Activated CD8-positive, alpha-beta memory T cell treated with anti-CD3 and anti-CD28 coated beads for 24 hours (primary cell): ENCODE measurements at places on chromosomes 1 and 21.
A peak's percentile ranks its signal among the peaks of the same experiment; 100 is the strongest.

DNA sequence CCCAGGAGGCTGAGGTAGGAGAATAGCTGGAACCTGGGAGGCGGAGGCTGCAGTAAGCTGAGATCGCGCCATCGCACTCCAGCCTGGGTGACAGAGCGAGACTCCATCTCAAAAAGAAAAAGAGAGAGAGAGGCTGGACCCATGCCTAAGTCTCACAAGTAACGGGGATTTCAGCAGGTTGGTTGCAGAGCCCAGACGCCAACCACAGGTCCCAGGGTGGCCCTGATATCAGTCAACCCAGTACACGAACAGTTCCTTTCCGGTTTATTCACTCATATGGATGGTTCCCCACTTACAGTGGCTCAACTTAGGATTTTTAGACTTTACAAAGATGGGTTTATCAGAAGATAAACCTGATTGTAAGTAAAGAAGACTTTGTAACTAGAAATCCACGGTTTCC, 40.9 kb downstream of the CLSTN1 start:
- no peak for DNase-seq

- no peak for DNase-seq
Measured at GRCh38 chr1:5393146-5393545, 599.1 kb downstream of the NPHP4 start.

- DNase-seq: no peak
Measured at GRCh38 chr1:29920316-29920715, 684.0 kb downstream of the PTPRU start.

GRCh38 chr1:118154220-118154619, 30.8 kb downstream of the SPAG17 start:
- no peak for DNase-seq

- DNase-seq: no peak
Measured at GRCh38 chr21:41954654-41955499, 1.1 kb upstream of the C2CD2 start.

- peak; percentile 80 for DNase-seq
Measured at GRCh38 chr1:22053017-22053860, 730 bp downstream of the CDC42 start.

DNA sequence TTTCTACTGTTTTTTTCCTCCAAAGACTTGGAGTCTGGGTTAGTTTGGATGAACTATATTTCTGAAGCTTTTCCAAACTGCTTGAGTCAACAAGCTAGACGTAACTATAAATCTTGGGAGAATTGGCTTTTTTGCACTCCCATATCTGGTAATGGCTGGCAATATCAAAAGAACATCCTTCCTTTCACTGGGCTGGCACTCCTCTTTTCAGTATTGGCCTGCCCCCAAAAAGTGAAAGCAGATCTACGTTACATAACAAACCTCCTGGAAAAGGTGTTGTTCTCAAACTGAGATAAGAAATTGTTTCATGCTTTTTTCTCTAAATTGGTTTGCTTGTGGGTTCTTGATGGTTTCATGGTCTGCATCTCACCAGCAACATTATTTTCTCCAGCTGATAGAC, 499.3 kb downstream of the NEGR1 start:
- no peak for DNase-seq

DNA sequence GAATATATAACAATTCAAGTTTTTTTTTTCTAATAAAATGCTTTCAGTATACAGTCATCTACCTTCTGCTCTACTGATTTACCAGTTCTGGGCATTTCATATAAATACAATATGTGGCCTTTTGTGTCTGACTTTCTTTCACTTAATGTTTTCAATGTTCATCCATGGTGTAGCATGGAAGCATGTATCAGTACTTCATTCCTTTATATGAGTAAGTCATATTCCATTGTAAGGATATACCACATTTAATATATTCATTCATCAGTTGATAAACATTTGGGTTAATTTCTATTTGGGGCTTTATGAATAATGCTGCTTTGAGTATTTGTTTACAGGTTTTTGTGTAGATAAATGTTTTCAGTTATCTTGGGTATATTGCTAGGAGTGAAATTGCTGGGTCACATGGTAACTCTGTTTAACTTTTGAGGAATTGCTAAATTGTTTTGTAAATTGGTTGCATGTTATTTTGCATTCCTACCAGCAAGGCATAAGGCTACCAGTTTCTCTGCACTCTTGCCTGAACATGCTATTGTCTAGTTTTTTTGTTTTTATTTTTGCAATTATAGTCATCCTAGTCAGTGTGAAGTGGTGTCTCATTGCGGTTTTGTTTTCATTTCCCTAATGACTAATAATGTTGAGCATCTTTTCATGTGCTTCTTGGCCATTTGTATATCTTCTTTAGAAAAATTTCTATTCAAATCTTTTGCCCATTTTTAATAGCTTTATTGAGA, 206.1 kb downstream of the TM2D1 start:
- no peak for DNase-seq

- no peak for DNase-seq
Measured at GRCh38 chr1:43548285-43549271, 17.9 kb downstream of the PTPRF start.

DNA sequence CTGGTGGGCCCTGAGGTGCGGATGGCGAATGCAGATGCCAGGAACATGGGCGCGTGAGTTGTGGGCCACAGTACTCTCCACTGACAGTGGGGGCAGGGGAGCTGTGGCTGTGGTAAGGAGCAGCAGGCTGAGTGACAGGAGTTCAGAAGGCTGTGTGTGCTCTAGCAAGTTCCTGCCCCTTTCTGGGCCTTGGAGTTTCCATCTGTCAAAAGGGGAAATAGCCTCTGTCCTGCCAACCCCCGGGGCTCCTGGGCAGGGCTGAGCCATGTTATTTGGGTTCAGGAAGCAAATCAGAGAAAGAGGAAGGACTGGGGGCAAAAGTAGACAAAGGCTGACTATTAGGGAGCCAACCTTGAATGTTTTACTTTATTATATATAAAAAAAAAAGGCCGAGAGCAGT, 19.5 kb upstream of the MFN2 start:
- no peak for DNase-seq

DNA sequence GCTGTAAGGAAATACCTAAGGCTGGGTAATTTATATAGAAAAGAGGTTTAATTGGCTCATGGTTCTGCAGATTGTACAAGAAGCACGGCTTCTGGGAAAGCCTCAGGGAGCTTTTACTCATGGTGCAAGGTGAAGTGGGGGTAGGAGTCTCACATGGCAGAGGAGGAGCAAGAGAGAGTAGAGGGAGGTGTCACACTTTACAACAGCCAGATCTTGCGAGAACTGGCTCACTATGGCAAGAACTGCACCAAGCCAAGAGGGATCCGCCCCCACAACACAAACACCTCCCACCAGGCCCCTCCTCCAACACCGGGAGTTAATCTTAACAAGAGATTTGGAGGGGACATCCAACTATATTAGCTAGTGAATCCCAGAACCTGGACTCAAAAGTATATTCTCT, 135.4 kb upstream of the SOD1 start:
- DNase-seq: no peak

GRCh38 chr1:47627471-47628370, 189.9 kb downstream of the FOXD2 start:
- DNase-seq: no peak

GRCh38 chr1:224506141-224506814, 71.7 kb upstream of the WDR26 start:
- DNase-seq: no peak

- DNase-seq: no peak
Measured at GRCh38 chr1:183892351-183892793, 87.5 kb downstream of the RGL1 start.

- DNase-seq: no peak
Measured at GRCh38 chr1:202240956-202241355, 47.4 kb downstream of the LGR6 start.

- no peak for DNase-seq
Measured at GRCh38 chr21:33618407-33618806, 23.1 kb downstream of the CRYZL1 start.

GRCh38 chr21:30984889-30985288, 53.4 kb downstream of the KRTAP19-8 start:
- no peak for DNase-seq

- DNase-seq: no peak
Measured at GRCh38 chr1:154014154-154014907, 23.8 kb downstream of the RPS27 start.

GRCh38 chr1:26122988-26123973, 11.7 kb downstream of the PDIK1L start:
- DNase-seq: no peak

DNA sequence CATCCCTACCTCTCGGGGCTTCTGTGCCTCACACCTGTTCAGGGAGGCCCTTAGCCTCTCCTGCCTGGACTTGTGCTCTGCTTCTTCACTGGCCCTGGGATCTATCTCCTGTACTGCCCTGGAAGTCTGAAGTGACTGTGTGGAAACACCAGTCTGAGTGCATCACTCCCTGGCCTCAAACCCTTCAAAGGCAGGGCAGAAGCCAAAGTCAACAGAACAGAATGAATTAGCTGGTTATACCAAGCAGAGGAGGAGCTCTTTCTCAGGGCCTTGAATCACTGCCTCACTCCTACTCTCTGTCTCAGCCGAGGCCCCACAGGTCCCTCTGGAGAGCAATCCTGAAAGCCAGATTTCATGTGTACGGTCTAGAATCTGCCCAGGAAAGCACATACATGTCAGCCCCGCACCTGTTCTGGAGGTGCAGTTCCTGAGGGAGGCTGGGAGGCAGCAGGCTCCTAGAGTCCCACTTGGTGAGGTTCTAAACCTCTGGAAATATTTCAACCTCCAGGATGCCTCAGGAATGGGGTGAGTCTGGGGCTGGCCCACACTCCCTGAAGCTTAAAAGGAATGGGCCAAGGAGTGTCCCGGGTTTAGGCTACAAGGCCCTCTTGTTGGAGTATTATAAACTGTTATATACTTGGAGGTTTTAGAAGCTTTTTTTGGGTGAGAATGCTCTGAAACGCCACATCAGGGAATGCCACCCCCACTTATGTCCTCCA, 98.3 kb downstream of the ABCA4 start:
- no peak for DNase-seq

- DNase-seq: no peak
Measured at GRCh38 chr1:205379056-205379455, 22.3 kb upstream of the KLHDC8A start.
